ENCODE measurements at places on chromosomes 11 and 22.

- DNase-seq, result no peak
Measured at GRCh38 chr22:22682196-22682595, 37.8 kb downstream of the GGTLC2 start.

GRCh38 chr22:42758931-42759629 lies 38.4 kb upstream of the A4GALT start:
- no peak for DNase-seq

DNA sequence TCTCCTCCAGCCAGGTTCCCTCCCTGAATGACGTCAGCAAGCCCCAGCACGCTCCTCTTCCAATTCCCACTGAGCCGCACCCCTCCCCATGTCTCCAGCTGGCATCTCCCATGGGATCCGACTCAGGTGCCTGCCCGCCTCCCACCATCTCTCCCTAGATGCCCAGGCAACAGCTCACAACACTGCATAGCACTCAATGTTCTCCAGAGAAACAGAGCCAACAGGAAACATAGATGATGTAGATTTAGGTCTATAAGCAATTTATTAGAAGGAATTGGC lies 532.3 kb downstream of the BRD1 start:
- DNase-seq, result no peak

- no peak for DNase-seq
Measured at GRCh38 chr11:102070766-102071165, 23.5 kb downstream of the CFAP300 start.

DNA sequence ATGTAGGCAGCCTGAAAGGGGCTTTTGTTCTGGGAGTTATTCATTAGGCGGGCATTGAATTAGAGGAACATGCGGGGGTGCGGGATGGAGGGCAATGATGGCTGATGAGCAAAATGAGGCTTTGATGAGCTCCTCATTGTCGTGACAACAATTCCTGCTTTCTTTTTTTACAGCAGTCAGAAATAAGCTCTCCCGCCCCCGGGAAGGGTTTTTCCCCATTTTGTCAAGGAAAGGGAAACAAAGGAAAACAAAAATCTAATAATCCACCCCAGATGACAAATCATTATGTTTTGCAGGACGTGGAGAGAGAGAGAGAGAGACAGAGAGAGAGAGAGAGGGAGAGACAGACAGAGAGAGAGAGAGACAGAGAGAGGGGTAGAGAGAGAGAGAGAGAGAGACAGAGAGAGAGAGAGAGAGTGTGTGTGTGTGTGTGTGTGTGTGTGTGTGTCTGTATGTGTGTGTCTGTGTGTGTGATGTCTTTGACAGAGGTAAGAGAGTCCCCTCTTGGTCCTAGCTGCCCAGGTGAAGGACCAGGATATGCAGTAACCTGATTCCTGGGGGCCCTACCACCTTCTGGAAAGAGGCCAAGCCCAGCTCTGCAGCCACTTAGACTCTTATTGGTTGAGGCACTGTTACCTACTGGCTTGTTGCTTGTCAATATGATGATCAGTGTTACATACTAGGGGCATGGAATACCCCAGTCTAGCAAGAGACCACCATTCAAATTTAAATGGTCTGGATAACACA lies 46.7 kb upstream of the PARVA start:
- DNase-seq, result no peak

DNA sequence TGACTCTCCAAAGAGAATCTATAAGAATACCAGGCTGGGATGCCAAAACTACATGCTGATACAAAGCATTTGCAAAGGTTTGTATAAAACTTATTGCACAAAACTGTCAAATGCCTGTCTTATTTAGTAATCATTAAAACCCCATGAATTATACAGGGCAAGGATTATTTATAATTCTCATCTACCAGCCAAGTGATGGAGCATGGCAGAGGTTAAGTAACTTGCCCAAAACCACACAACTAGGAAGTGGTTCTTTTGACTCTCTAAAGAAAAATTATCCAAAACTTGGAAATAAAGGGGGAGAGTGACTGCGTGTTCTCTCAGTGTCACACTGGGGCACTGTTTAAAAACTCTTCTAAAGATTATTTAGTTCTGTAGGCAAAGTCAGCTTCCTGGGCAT lies 17.4 kb upstream of the CLMP start:
- DNase-seq, result no peak

GRCh38 chr22:30421695-30422480 lies 3.7 kb upstream of the MTFP1 start:
- no peak for DNase-seq

DNA sequence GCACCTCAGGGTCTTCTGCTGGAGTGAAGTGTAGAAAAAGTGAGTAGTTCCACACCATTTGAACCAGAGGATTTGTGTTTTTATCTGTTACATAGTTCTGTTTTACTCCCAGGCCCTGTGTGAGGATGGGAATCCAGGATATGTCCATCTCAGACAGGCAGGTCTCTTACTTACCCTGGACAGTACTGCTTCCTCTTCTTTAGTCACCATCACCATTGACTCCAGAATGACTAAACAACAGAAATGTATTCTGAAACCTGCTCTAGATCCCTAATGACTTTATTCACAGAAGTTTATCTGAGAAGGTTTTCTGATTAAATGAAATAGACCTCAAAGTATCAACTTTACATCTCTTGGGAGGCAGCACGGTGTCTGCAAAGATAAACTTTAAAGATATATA lies 33.6 kb downstream of the CYP2R1 start:
- no peak for DNase-seq

GRCh38 chr11:101390539-101390938 lies 193.3 kb downstream of the TRPC6 start:
- no peak for DNase-seq

DNA sequence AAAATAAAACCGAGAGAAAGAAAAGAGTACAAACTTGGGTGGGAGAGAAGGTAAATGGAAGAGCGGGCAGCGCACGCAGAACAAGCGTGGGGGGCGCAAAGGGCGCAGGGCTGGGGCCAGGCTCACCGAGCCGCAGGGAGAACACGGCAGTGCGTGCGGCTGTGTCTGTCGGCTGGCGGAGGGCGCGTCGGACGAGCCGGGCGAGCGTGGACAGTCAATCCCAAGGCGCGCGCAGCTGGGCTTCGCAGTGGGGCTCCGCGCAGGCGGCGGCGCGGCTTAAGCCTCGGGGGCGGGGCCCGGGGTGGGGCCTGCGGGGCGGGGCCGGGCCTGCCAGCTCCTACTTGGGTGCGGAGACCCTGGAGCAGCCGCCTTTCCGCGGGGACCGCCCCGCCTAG lies at the start of gene UCP2:
UCP2 (minus strand) TSS at position 249 of the 395 bp plus-strand sequence. CDS start 4,465 bp downstream, outside the sequence.
- peak; percentile 67 for DNase-seq

DNA sequence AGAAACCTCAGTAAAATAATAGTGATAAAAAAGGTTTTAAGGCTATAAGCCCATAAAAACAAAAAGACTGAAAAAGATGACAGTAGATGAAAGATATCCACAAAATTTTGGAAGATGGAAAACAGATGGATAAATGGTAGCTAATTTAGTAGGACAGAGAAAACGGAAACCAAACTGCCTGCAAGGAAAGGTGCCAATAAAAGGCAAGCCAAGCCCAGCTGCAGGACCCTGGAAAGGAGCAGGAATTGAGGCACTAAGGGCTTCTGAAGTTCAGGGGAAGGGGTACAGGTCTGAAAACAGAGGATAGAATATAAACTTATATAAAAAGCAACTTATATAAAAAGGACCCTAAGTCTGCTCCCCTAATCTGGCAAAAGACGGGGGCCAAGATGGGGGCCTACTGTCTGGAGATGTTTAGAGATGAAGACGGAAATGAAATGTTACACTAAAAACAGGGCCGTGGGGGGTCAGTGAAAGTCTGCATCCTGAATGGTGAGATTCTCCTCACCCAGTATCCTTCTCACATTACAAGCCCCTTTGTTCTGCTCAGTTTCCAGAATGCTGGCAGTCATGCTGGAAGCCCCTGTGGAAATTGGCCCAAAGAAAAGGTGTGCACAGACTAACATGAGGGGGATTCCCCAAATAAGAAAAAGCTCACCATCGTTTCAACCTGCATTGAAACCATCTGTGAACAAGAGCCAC lies 269.3 kb upstream of the PITPNB start:
- no peak for DNase-seq

GRCh38 chr11:35671396-35672127 lies 9.0 kb downstream of the TRIM44 start:
- DNase-seq, result no peak

GRCh38 chr22:50398831-50399648 lies 55.9 kb downstream of the PPP6R2 start:
- DNase-seq, result no peak

DNA sequence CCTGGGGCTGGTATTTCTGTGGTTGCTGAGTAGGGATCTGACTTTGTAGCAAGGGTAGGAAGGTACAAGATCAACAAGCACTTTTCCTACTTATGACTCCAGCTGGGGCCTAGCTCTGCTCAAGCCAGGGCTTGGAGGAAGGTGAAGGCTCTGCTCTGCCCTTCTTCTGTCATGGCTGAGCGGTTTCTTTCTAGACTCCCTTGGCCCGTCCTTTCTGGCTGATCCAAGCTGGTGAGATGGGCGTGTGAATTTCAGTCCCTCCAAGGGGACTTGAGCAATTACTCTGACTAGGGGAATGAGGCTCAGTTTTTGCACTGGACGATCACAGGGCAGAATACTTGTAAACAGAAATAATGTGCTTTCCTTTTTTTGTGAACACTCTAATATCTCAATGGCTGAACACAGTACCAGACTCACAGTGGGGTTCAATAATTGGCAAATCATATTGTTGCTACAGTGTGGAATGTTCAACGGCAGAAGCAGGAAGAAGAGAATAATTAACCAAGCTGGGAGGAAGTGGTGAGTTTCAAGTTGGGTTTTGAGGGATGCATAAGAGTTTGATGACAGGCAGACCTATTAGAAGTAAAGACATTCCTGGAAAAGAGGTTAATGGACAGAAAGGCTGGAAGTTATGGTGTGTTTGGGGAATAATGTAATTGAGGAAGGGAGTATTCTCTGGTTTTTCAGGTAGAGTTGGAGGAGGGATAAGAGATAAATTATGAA lies 507.6 kb downstream of the MIAT start:
- no peak for DNase-seq

GRCh38 chr11:71433648-71434450 lies 14.3 kb downstream of the DHCR7 start:
- no peak for DNase-seq

DNA sequence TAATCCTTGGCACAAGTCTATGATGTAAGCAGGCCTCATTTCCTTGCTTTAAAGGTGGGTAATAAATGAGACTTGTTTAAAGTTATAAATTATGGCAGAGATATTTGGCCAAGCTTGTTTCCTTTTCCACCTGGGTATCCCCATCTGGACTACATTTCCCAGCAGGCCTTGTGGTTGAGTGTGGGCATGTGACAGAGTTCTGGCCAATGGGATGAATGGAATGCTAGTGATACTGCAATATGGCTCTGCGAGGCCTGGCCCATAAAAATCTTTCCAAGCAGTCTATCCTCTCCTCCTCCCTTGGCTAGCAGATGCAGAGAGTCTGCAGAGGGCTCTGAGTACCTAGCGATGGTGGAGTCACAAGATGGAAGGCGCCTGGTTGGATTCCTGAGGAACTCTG lies 102.5 kb downstream of the TIMP3 start:
- peak; percentile 11 for DNase-seq

GRCh38 chr22:41893591-41894375 lies 21.1 kb downstream of the SHISA8 start:
- DNase-seq, result no peak

Data from NCI-H1930 (cell line).